B cell (primary cell): ENCODE measurements at places on chromosomes 12 and 14. TPM values are rescaled to one million over a fixed set of nuclear protein-coding genes. Genes with fewer than 3 reads are reported as not detected.

DNA sequence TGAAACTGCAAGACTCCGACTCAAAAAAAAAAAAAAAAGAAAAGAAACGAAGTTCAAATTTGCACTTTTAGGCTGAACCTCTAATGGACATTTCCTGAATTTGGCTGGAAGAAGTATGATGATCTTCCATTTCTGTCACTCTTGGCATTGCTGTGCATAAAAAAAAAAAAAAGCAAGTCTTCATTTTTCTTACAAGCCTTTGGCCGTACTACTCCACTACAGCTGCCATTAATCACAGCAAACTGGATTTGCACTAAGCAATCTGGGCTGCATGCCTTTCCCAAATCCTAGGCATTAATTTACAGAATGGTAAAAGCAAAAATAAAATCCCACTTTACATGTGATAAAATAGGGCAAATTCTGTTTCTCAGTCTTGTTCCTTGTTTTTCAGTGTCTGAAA lies 7.1 kb downstream of the CSRP2 start:
- H3K4me3 ChIP-seq, result no peak overlapping the region
- no peaks in the 10 kb centered on the region for H3K36me3 ChIP-seq
- peaks cover 4% of the 10 kb centered on the region for H3K27me3 ChIP-seq
- H3K4me1 ChIP-seq, result no peaks in the 10 kb centered on the region

GRCh38 chr12:104462931-104463339 lies 6.2 kb downstream of the CHST11 start:
- peak overlapping the region; percentile 52 for H3K4me3 ChIP-seq
- H3K27ac ChIP-seq, result peak overlapping the region; percentile 87
- H3K4me1 ChIP-seq, result peaks cover 91% of the 10 kb centered on the region
- no peaks in the 10 kb centered on the region for H3K36me3 ChIP-seq
- peak; percentile 83 for DNase-seq

- no peaks in the 10 kb centered on the region for H3K4me1 ChIP-seq
- no peak overlapping the region for H3K4me3 ChIP-seq
- H3K27me3 ChIP-seq, result peaks cover 26% of the 10 kb centered on the region
- no peak for DNase-seq
Observed at GRCh38 chr14:24356208-24356607, 11.8 kb upstream of the NFATC4 start.

DNA sequence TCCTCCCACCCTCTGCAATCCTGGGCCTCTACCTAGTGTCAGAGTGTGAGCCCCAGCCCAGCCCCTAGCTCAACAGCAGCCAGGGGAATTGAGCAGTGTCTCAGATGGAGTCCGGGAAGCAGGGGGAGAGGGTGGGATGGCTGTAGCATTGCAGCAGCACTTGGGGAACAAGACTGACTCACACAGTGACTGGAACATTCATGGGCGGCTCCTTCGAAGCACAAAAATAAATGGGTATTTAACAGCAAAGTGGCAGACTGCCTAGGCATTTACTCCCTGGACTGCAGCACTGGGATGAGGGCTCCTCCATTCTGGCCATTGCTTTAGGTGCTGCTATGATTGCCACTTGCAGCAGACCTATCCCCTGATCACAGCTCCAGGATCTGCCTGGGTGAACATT lies 46.0 kb upstream of the STK38L start:
- no peaks in the 10 kb centered on the region for H3K27me3 ChIP-seq
- no peak overlapping the region for H3K27ac ChIP-seq
- H3K4me1 ChIP-seq, result no peaks in the 10 kb centered on the region
- no peaks in the 10 kb centered on the region for H3K36me3 ChIP-seq

- H3K4me3 ChIP-seq, result peak overlapping the region; percentile 57
- peak; percentile 93 for DNase-seq
Observed at GRCh38 chr12:52023182-52023975, 16.6 kb downstream of the TAMALIN start.

The CPNE6 gene
- total RNA-seq, result not detected in 2 replicates

The TMCC3 gene
- total RNA-seq, result 8.8 and 10.1 TPM in 2 replicates

DNA sequence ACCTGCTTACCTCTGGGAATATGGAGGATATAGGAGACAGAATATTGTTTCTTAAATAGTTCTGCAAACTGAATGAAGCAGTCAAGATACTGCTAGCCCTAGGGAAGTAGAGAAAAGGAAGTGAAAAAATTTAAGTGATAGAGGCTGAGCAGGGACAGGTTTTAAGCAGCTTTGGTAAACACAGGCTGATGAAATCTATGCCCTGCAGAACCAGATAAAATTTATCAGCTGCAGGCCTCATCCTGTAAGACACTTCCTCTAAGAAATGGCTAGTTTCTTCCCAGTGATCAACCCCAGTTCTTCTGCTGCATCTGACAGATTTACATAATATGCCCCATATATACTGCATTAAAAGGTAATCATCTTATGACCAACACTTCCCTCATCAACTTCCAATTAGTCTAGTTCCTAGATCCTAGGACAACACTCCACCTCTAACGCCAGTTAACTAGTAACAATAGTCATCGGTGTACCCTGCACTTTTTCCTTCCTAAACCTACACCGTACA lies 1.3 kb upstream of the ESYT1 start:
- H3K4me1 ChIP-seq, result peaks cover 46% of the 10 kb centered on the region
- DNase-seq, result peak; percentile 74
- H3K27ac ChIP-seq, result peak overlapping the region; percentile 80

DNA sequence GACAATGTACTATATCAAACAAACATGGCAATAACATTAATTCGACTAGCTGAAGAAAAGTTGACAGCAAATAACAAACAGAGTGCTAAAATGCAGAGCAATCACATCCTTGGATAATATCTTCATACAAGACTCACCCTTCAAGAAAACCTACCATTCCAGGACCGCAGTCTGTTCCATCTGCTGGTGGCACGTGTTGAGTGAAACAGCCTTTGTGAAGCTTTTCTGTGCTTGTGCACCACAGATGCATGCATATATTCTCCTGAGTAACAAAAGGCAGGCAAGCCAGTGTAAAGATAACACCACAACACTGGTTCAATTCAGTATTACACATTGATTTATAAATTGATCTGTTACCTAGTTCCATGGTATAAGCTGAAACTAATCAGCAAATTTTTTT lies 89.3 kb downstream of the ADAMTS20 start:
- no peak for DNase-seq
- H3K27ac ChIP-seq, result no peak overlapping the region
- no peaks in the 10 kb centered on the region for H3K27me3 ChIP-seq
- no peaks in the 10 kb centered on the region for H3K36me3 ChIP-seq

- no peak overlapping the region for H3K4me3 ChIP-seq
- H3K36me3 ChIP-seq, result no peaks in the 10 kb centered on the region
- no peak for DNase-seq
- no peaks in the 10 kb centered on the region for H3K4me1 ChIP-seq
Observed at GRCh38 chr12:87812681-87813080, 216.5 kb downstream of the C12orf50 start.

GRCh38 chr12:110543252-110543959 lies 39.7 kb downstream of the PPTC7 start:
- DNase-seq, result no peak
- peak overlapping the region; percentile 17 for H3K27ac ChIP-seq
- H3K4me1 ChIP-seq, result peaks cover 13% of the 10 kb centered on the region
- H3K27me3 ChIP-seq, result no peaks in the 10 kb centered on the region
- no peak overlapping the region for H3K4me3 ChIP-seq

The RASSF9 gene
- not detected in 2 replicates for total RNA-seq

DNA sequence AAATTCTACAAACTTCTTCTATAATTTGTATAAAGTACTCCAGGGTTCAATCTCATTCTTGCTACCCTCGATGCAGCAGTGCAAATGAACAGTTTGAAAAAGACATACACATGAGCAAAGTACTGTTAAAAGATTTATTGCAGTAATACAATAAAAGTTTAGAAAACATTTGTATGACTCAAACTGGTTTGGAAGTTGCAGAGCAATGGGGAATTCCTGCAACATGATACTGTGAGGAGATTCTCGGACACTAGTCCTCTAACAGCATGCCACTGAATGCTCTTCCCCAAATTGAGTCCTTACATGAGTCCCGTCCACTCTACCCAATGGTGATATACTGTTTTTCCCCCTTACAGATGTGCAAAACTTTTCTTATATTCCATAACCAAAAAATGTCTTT lies 45.4 kb downstream of the ATG14 start:
- peaks cover 30% of the 10 kb centered on the region for H3K36me3 ChIP-seq
- DNase-seq, result no peak
- H3K27me3 ChIP-seq, result no peaks in the 10 kb centered on the region
- no peak overlapping the region for H3K4me3 ChIP-seq

GRCh38 chr12:116166306-116166705 lies 111.2 kb downstream of the MED13L start:
- H3K4me1 ChIP-seq, result peaks cover 9% of the 10 kb centered on the region
- H3K4me3 ChIP-seq, result no peak overlapping the region
- no peak overlapping the region for H3K27ac ChIP-seq

The C12orf50 gene
- 0.10 and 0.22 TPM in 2 replicates for total RNA-seq

The CSRP2 gene
- total RNA-seq, result 0.44 TPM in 1 of 2 replicates, not detected in the other

- H3K27ac ChIP-seq, result no peak overlapping the region
- no peak overlapping the region for H3K4me3 ChIP-seq
- H3K4me1 ChIP-seq, result no peaks in the 10 kb centered on the region
- peaks cover 2% of the 10 kb centered on the region for H3K27me3 ChIP-seq
- no peak for DNase-seq
- H3K36me3 ChIP-seq, result no peaks in the 10 kb centered on the region
Observed at GRCh38 chr14:100731846-100732765, 5.4 kb downstream of the DLK1 start.

GRCh38 chr14:86357119-86357518 lies 827.2 kb downstream of the FLRT2 start:
- H3K27ac ChIP-seq, result no peak overlapping the region
- no peaks in the 10 kb centered on the region for H3K4me1 ChIP-seq
- H3K4me3 ChIP-seq, result no peak overlapping the region
- no peaks in the 10 kb centered on the region for H3K27me3 ChIP-seq
- H3K36me3 ChIP-seq, result no peaks in the 10 kb centered on the region
- DNase-seq, result no peak

The TROAP gene
- total RNA-seq, result 1.0 and 1.7 TPM in 2 replicates

GRCh38 chr12:124709722-124710687 lies 142.6 kb upstream of the NCOR2 start:
- H3K4me1 ChIP-seq, result peaks cover 17% of the 10 kb centered on the region
- no peaks in the 10 kb centered on the region for H3K36me3 ChIP-seq
- no peak overlapping the region for H3K4me3 ChIP-seq
- H3K27me3 ChIP-seq, result no peaks in the 10 kb centered on the region
- no peak for DNase-seq

DNA sequence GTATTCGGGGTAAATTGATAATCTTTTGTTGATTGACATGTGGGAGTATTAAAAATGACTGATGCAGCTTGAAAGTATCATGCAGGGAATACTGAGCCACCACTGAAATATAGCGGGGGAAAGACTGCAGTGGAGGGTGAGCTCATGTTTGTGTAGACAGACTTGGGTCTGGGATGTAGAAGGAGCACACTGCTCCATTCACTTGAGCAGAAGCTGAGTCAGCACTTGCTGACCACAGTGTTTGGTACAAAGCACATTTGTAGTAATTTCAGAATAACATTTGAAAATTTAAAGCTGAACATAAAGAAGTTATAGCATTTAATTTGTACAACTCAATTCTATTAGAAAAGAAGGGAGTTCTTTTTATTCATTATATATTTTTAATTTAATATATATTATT lies 304.3 kb upstream of the PRICKLE1 start:
- no peak for DNase-seq
- no peaks in the 10 kb centered on the region for H3K36me3 ChIP-seq
- H3K27me3 ChIP-seq, result no peaks in the 10 kb centered on the region

GRCh38 chr12:53652366-53652765 lies 23.5 kb downstream of the ATP5MC2 start:
- H3K27me3 ChIP-seq, result no peaks in the 10 kb centered on the region
- H3K27ac ChIP-seq, result no peak overlapping the region
- H3K4me1 ChIP-seq, result no peaks in the 10 kb centered on the region
- H3K4me3 ChIP-seq, result no peak overlapping the region

GRCh38 chr14:24432259-24433131 lies 2.7 kb downstream of the KHNYN start:
- H3K27ac ChIP-seq, result no peak overlapping the region
- H3K4me3 ChIP-seq, result no peak overlapping the region
- H3K36me3 ChIP-seq, result peaks cover 60% of the 10 kb centered on the region
- peaks cover 46% of the 10 kb centered on the region for H3K4me1 ChIP-seq

DNA sequence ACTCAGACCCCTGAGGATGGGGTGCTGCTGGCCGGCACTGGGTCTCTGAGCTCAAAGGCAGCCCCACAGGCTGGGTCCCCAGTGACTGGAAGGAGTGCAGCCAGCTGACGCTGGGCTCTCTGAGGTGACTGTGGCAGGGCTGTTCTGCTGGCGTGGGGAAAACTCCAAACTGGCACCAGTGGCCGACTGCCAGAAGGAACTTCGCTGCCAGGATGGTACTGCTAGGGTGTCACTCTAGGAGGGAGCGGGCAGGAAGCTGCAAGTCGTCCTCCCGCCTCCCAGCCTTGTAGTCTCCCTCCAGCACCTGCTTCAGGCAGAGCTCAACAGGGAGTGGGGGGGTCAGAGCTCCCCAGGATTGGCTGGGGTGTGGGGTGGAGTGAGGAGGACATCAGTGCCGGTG lies 41.3 kb downstream of the CDC42BPB start:
- no peaks in the 10 kb centered on the region for H3K36me3 ChIP-seq
- H3K4me1 ChIP-seq, result no peaks in the 10 kb centered on the region
- no peak overlapping the region for H3K27ac ChIP-seq
- no peak overlapping the region for H3K4me3 ChIP-seq

- DNase-seq, result peak; percentile 53
- peak overlapping the region; percentile 60 for H3K27ac ChIP-seq
Observed at GRCh38 chr12:8033153-8034044, 883 bp downstream of the FOXJ2 start.
